ENCODE measurements at places on chromosomes 13 and 19.

DNA sequence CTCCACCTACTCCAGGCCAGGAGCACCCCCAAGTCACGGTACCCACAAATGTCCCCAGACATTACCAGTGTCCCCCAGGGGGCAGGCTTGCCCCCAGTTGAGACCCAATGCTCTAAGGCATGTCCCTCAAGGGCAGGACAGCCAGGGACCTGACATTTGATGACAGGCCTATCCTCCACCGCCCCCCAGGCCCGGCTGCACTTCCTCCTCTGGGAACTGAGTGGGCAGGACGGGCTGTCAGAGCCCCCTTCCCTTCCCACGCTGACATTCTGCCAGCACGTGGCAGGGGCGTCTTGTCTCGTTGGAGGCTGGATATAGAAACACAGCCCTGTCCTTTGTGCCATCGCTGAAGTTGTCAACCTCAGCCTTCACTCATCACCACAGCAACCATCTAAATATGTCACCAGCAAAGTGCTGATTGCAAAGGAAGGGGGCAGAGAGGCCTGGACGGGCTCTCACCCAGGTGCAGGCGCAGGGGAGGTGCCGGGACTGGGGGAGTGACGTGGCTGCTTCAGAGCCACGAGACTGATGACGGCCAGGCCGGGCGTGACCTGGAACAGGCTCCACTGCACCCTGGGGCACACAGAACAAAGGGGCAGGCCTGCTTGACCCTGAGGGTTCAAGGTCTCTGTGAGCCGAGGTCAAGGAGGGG lies 38.4 kb downstream of the GNG7 start:
- no peak for DNase-seq

DNA sequence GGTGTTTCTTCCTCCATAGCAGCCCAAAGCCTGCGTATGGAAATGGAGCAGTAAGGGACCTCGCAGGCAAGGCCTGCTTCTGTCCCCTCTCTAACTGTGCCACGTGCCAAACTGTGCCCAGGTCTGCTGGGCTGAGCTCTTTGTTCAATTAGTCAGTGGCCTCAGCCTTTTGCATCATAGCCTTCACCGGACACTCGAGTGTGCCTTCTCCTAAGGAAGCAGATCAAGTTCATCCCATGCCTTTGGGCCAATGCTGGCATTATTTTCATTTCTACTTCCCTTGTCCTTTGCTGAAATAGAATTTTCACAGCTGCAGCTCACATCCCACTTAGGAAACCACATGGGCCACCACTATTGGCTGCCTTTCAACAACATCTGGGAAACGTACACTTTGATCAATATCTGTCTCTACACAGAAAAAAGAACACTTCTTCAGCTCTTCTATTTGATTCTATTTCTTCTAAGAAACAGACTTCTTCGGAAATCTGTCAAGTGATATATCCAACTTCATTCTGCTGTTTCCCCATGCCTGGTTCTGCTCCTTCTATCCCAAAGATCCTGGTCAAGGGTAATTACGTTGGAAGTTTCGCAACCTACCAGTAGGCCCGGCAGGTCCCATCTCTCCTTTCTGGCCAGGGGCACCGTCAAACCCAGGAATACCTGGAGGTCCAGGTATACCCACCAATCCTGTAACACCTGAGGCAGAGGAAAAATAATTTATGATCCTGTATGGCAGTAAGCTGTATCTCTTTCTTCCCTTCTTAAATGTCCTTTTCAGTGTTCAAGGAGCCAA lies 143.9 kb downstream of the COL4A1 start:
- no peak for DNase-seq

- peak; percentile 83 for DNase-seq
These were observed 2.4 kb upstream of the ARGLU1 start for GRCh38 chr13:106570299-106570852.

GRCh38 chr13:27139565-27139964 lies 32.0 kb downstream of the USP12 start:
- DNase-seq: no peak

DNA sequence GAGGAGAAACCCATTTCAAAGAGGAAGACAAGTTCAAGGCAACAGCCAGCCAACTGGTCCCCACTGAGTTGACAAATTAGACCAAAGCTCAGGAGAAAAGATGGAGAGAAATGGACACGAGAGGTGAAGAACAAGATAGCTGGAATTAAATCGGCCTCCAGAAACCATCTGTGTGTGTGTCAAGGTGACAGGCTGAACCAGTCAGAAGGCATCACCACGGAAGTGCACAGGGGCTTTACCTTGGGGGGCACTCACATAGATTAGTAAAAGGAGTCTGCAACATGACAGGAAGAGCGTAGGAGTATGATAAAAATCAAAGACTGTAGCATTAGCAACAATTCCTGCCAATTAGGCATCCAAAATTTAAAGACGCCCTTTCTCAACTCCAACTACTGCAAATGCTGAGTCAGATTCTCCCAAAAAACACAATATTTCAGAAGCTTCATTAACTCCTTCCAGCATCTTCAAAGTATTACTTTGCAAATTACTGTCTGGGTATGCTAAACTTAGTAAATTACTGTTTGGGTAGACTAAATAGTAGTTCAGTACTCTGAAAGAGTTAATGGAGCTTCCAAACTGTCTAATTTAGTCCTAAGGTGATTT lies 66.2 kb downstream of the FOXO1 start:
- DNase-seq: no peak

DNA sequence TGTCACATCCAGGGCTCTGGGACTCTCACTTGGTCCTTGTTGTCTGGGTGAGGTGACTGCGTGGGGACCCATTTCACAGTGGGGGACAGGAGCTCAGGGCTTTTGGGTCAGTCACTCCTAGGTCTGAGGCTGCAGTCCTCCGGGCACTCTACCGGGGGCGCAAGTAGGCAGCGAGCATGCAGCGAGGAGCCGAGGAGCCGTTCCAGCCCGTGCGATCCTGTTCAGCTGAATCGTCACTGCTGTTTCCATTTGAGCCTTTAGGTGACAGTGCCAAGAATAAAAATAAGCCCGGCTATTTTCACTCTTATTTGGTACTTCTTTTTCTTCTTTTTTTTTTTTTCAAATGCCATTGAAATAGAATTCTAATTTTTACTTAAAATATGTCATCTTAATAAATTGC lies 126.5 kb downstream of the ZNF536 start:
- DNase-seq: no peak

DNA sequence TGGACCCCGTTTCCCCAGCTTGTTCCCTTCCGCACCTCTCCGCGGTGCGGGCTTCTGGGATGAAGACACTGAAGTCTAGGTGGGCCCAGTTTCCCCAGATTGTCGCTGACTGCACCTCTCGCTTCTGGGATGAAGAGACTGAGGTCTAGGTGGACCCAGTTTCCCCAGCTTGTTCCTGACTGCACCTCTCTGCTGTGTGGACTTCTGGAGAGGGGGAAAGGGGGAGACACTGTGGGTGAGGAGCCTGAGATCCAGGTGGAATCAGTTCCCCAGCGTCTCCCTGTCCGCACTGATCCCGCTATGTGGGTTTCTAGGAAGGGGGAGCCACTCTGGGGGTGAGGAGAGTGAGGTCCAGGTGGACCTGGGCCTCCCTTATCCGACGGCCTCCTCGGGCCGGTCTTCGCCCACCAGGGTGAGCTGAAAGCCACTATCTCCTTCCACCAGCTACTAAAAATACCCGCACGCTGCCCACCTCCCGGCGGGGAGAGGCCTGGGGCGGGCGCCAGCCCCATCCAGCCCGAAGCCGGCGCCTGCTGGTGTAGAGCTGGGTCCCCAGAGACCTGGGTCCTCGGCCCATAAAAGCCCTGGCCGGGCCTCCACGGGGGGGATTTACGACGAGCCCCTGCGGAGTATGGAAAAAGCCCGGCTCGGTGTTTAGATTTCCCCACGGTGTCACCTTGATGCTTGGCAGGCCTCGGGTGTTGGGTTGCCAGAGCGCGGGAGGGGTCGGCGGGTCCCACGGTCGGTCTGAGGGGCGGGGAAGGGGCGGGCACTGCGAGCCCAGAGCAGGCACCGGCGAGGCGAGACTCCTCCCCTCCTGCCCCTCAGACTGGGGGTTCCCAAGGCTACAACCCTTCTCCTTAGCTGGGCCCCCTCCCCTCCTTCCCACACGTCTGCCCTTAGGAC lies 10.6 kb downstream of the FUT6 start:
- DNase-seq: no peak

DNA sequence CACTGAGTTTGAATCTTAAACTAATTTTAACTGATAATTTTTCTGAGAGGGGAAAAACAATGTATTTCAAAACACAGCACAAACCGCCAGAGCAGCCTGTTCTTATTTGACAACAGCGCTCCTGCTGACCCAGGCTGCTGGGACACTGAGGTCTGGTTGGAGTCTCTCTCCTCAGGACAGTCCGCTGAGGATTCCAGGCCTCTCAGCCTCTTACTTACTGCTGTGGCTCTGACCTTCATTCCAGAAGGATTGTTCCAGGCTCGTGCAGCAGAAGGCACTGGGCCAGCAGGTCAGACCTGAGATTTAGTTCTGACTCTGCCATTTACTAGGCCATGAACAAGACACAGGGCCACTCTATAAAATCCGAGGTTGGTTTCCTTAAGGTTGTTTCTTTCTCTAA lies 393.6 kb downstream of the TDRD3 start:
- no peak for DNase-seq

DNA sequence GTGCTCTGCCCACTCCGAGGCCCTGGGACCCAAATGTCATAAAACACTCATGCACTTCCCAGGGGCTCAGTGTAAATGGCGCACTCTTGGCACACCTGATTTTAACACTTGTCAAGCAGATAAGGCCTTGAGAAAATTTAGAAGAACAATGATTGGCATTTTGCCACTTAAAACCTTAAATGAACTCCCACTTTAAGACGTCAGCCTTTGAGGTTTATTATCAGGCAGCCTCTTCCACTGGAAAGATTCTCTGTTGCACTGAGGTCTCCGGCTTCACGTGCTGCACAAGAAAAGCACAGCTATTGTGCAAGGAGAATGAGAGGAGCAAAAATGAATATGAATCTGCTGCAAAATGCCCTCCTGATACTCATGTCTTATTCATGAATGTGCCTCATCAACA lies 38.5 kb upstream of the ATP11A start:
- no peak for DNase-seq
